ENCODE measurements at places on chromosomes 4 and X.

DNA sequence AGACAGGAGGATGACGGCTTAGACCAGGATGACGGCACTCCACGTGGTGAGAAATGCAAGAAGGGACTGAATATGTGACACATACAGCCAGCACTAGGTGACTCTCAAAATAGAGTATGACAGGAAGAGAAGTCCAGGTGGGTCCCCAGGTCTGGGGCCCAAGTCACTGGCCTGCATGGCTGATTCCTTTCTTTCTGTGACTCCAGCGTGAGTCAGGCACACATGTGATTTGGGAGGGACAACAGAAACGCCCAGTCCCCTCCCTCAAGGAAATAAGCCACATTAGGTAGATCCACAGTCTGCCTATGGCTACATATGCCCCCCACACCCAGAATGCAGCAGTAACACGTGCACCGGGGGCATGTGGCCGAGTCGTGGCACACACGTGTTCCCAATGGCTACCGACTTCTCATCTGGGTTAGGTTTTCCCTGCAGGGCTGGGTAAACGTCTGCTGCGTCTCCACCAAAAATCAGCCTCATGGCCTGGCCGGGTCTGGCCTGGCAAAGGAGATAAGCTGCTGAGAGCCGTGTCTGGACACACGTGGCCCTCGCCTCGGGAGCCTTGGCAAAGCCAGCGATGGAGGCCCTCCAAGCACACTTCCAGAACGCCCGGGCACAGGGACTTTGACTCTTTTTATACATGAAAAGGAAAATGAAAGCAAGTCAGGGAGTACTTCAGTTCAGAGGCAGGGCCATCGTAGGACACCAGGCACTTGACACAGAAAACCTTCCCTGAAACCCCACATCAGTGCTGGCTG lies 19.3 kb downstream of the SEL1L3 start:
- no peak for DNase-seq

- DNase-seq, result no peak
Measured at GRCh38 chrX:124592744-124593143, 246.4 kb downstream of the SH2D1A start.

- no peak for DNase-seq
Measured at GRCh38 chr4:104868533-104868932, 278.1 kb upstream of the TET2 start.

DNA sequence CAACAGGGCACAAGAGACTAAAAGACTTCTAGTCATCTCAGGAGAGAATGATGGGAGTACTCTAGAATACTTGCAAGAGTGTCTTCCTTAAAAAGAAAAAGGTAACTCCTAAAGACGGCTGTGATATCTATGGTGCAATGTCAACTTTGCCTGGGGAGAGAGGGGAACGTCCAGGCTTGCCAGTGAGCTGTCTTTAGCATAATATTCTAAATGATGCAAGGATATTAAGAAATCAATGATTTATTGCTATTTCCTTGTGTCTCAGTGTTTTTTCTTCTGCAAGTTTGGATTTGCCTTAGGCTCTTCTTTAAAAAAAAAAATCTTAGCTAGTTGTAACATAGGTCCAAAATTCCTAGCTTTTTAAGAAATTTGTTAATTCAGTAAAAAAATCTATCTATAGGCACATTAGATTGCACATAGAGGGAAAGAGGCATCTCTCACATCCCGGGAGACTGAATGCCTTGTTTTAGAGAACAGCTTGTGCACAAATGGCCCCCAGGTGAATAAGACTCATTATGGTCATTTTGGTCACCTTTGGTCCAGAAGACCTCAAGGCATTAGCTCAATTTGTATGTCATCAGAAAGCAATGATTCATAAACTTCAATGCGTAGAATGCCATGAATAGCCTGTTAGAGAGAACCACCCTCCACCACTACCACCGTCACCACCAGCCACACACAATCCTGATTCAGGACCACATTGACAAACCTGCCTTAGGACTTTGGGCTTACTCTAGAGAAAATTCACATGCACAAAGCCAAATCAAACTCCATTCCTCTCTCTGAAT lies 104.1 kb downstream of the PALLD start:
- no peak for DNase-seq

- DNase-seq, result no peak
Measured at GRCh38 chrX:3638280-3638873, 75.1 kb downstream of the PRKX start.

DNA sequence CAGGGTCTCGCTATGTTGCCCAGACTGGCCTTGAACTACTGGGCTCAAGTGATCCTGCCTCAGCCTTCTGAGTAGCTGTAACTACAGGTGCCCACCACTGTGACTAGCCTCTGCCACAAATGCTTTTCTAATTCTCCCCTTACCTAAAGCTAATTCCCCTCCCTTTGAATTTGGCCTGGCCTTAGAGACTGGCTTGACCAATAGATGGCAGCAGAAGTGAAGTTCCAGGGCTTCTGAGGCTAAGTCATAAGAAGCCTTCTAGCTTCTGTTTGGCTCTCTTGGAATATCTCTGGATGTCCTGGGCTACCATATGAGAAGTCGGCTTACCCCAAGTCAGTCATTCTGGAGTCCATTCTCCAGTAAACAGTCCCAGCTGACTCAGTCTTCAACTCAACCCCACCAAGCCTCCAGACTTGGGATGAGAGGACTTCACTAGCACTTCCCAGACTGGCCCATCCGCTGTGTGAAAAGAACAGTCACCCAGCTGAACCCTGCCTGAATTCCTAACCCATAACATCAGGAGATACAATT lies 61.0 kb downstream of the HPRT1 start:
- DNase-seq, result no peak

DNA sequence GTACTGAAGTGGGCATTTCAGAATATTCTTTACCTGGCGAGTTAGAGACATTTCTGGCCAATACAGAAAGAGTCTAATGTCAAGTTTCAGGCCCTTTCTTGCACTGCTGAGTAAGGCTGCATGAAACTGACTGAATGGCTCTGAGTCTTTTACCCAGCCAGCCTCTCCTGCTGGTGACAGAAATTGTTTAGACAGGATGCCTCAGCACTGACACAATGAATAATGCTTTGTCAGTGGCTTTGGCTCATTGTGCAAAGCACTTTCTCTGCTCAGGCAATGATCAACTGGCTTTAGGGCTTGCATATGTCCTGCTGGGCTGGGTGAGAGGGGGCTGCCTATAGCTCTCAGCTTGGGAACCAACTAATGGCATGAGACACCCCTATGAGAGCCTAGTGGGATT lies 45.5 kb downstream of the CLNK start:
- no peak for DNase-seq

- no peak for DNase-seq
Measured at GRCh38 chr4:173374588-173374987, 3.8 kb downstream of the SAP30 start.

- no peak for DNase-seq
Measured at GRCh38 chr4:176805155-176805554, 12.4 kb upstream of the VEGFC start.

- DNase-seq, result no peak
Measured at GRCh38 chr4:102405821-102406401, 60.6 kb upstream of the SLC39A8 start.

DNA sequence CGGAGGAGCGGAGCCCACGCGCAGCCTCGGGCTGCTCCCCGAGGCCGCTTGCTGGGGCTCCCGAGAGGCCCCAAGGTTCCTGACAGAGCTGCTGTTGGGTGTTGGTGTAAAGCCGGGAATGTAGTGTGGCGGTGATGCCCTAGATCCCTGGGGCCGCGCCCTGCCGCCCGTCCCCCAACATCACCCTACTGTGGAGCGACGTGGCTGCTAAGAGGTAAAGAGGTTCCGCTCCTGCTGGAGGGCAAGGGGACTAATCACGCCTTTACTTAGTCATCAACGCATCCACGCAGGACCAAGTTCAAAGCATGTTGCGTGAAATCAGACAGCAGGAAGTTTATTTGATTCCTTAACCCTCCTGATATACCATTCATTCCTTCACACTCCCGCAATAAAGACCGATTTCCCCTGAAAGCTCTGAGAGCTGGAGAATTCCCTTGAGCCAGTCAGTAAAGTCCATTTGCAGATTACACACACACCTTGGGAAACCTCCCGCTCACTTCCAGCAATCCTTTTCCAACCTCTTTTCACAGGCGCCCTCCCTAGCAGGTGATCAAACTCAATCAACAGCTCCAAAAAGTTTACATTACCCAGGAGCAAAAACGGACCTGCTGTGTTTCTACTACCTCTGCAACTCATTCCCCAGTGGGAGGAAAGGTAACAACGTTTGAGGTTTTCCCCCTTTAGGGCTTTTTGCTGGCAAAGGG lies 579 bp upstream of the GABRA2 start:
- DNase-seq, result no peak

GRCh38 chrX:24242649-24243175 lies 71.2 kb downstream of the SUPT20HL2 start:
- DNase-seq, result no peak

- DNase-seq, result no peak
Measured at GRCh38 chr4:184934961-184935360, 83.3 kb upstream of the HELT start.

DNA sequence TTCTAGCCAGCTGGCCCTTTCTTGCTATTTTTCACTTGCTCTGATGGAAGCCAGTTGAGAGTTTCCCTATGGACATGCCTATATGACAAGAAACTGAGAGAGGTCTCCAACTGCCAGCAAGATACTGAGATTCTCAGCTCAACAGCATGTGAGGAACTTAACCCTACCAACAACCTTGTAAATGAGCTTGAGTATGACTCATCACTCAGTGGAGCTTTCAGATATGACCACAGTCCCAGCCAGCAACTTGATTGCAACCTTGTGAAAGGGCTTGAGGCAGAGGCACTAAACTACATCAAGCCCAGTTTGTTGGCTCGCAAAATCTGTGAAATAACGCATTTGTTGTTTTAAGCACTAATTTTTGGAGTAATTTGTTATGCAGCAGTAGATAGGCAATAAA lies 175.8 kb downstream of the COMMD8 start:
- DNase-seq, result no peak

Measured in activated CD4-positive, CD25-positive, alpha-beta regulatory T cell (primary cell).